Right ventricle myocardium inferior (tissue), 1 donor: ENCODE measurements at places on chromosomes 2 and 18.

GRCh38 chr18:463827-464541, 36.5 kb downstream of the COLEC12 start:
- peak; percentile 56 for DNase-seq

- DNase-seq: no peak
Observed at GRCh38 chr18:27996801-27997272, 180.1 kb downstream of the CDH2 start.

- DNase-seq: no peak
Observed at GRCh38 chr2:235692671-235693171, 198.9 kb downstream of the AGAP1 start.

DNA sequence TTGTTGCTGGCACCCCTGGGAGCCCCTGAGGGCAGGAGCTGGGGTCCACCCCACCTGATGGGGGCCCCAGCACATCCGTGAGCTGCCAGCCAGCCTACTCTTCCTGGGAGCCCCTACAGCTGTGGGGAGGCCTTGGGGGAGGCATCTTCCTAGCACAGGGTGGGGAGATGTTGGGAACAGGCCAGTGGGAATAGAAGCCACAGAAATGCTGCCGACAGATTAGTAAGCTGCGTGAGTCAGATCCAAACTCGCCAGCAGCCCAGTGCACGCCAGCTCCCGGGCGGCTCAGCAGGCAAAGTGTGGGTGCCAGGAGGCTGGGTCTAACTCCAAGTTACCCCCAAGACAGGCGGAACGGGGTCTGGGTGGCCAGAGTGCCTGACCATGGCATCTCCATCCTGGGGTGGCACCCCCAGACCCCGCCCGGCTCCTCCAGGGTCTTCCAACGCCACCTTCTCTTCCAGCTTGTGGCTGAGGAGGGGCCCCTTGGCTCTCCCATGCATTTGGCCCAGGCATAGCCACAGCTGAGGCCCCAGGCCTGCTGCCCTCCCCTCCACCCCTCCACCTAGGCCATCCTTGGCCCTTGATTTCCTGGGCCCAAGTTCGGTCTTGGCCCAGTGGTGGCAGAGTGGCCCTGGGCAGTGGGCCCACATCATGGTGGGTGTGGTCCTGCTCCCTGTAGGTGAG, 15.3 kb downstream of the CROCC2 start:
- DNase-seq: peak; percentile 77

GRCh38 chr2:238866656-238867277, 18.9 kb downstream of the TWIST2 start:
- DNase-seq: no peak
